ENCODE measurements at places on chromosomes 11 and 22.

DNA sequence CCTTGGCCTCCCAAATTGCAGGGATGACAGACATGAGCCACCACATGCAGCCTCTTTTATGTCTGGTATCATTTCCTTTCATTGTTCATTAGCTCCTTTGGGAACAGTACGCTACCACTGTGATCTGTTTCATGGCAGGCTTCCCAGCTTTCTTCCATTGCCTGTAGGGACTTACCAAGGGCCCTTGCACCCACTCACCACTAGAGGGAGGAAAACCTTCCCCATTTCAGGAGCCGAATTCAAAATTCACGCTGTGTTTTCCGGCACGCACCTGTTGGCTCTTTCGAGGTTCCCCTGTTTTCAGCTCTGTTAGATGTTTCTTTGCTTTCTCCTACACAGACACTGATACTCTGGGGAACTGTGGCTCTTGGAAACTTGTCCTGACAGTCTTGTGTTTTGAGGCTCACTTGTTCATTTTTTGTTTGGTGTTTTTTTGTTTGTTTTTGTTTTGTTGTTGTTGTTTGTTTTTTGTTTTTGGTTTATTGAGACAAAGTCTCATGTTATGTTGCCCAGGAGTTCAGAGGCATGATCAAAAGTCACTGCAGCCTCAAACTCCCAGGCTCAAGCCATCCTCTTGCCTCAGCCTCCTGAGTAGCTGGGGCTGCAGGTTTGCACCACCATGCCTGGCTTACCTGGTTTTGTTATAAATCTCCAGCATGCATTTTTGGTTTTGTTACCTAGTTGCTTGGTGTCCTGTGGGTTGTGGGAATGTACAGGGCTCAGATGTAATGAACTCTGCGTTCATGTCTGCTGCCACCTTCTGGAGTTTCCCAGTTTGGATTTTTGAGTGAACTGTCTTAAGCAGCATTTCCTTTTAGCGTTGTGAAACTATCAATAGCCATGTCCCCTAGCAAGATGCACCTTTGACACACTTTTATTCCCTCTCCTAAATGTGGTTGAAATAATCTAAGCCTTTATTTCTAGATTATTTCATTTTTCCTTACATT, 2.3 kb downstream of the KRTAP5-11 start:
- peak; percentile 29 for DNase-seq

DNA sequence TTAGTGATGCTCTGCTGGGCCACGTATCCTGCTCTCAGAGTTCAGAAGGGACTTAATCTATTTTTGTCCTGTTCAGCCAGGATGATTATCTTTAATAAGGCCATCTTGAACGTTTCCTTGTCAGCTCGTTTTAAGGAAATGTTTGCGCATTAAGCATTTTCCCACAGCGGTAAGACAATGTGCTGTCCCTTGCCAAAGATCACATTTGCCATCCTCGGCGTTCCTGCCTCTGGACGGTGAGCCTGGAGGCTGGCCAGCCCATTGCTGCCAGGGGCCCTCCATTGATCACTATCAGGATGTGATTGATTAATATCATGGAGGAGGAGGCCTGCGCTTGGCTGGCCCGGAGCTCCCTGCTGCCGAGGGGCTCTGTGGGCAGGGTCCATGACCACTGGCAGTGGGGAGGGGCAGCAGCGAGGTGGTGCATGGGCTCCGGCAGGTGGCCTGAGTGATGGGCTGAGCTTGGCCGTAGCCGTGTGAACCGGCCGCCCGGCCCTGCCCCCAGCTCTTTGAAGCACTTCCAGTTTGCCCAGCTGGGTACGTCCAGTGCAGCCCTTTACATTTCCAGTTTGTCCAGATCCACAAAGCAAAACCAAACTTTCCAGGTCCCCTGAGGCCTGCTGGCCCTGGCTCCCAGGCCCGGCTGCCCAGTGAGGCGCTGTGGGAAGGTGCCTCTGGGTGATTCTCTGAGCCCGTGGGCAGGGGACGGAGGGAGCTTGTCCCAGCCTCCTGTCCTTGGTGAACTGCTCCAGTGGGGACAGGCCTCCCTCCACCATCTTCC, 49.5 kb upstream of the SMIM38 start:
- DNase-seq: no peak

- no peak for DNase-seq
These were observed 46.2 kb downstream of the C11orf58 start for GRCh38 chr11:16784666-16785065.

- peak; percentile 4 for DNase-seq
These were observed 1.7 kb downstream of the QSER1 start for GRCh38 chr11:32894149-32894827.

DNA sequence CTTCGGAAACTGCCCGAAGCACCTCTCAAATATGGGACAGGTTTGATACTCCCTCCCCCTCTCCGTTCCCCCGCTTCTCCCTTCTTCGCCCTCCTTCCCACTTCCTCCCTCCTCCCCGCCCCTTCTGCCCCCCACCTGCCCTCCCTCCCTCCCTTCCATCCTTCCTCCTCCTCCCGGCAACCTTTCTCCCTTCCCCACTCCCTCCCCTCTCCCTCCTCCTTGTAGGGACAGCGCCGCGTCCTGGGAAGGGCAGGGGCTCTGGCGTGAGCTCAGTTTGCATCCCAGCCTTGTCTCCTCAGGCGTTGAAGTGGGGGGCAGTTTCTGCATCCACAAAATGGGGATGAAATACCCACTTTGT, 6.1 kb upstream of the NFAM1 start:
- DNase-seq: no peak

GRCh38 chr11:18699848-18700261, 1.3 kb downstream of the TMEM86A start:
- no peak for DNase-seq

DNA sequence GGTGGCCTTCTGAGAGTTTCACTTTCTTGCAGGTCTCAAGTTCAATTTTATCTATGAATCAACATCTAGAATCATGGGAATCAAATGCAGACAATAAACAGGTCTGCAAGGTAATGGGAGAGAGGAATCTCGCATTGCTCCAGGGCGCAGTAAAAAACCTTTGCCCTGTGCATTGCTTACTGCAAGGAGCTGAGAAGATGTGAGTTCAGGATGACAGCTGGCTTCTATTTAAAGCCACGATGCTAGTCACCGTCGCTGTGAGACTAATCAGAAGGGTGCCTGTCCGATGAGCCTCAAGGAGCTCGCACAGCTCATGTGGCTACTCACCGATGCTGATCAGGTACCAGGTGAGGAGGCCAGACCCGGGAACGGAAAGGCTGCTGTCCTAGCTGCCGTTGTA, 30.2 kb upstream of the APOA1 start:
- no peak for DNase-seq

DNA sequence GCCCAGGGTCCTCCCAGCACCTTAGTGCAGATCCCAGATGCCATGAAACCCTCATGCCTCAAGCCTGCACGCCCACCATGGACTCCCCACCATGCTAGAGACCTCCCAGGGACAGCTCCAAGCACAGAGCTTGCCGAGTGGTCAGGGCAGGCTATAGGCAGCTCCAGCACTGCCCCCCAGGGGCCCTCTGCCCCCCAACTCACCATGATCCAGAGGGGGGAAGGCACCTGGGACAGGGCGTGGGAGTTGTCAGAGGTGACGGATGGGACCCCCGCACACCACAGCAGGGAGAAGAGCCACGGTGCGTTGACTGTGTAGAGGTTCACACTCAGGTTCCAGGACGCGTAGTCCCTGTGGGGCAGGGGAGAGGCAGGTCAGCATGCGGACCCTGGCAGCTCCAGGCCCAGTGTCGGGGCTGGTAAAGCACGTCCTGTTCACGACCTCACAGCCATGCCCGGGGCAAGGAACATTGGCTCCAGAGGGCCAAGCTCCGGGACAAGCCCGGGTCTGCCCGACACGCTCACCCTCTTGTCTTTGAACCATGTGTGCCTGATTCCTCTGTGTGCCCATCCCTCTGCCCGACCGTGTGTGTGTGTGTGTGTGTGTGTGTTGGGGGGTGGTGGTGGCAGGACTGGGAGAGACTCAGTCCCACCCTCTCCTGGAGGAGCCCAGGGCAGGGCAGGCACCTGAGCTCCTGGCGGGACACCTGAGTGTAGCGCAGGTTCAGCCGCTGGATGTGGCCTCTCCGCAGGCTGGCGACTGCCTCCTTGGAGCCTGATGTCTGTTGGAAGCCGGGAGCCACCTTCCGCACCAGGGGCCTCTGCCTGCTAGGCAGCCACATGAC, 8.2 kb upstream of the KLHL35 start:
- DNase-seq: no peak

- DNase-seq: no peak
These were observed 79.0 kb downstream of the TTC28 start for GRCh38 chr22:28600546-28601143.

DNA sequence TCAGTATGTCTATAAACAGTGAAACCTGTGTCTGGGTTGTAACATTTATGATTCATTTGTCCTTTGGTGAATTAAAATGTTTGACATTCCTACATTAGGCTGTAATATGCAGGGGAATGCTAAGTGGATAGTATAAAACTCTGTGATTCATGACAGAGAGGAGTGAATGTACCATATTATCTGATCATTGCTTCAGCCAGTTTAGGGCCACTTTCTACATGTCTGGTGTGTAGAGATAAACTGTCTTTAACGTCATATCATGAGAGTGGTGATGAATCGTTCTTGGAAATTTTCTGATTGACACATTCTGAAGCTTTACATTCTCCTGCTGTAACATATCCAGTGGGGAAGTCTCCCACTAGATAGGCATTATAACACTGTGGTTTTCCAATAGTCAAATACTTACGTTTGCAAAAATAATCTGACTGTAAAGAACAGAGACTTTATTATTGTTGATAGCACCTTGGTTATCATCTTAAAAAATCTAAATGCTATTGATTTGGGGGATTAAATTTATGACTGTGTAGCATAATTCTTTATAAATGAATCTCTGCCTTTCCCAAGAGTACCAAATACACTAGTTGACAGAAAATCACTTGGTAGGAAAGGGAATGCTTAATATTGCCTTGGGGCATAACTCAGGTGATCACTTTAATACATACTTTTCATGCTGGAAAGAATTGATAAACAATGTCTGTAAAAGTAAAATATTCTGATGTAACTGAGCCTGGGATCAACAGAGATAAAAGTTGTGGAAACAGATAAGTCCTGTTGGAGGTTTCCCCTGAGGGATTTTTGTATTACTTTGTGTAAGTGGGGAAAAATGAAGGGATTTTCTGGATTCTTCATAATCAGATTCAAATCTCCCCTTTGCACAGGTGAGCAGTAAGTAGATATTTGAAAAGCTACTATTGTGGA, 427.9 kb downstream of the JRKL start:
- no peak for DNase-seq

DNA sequence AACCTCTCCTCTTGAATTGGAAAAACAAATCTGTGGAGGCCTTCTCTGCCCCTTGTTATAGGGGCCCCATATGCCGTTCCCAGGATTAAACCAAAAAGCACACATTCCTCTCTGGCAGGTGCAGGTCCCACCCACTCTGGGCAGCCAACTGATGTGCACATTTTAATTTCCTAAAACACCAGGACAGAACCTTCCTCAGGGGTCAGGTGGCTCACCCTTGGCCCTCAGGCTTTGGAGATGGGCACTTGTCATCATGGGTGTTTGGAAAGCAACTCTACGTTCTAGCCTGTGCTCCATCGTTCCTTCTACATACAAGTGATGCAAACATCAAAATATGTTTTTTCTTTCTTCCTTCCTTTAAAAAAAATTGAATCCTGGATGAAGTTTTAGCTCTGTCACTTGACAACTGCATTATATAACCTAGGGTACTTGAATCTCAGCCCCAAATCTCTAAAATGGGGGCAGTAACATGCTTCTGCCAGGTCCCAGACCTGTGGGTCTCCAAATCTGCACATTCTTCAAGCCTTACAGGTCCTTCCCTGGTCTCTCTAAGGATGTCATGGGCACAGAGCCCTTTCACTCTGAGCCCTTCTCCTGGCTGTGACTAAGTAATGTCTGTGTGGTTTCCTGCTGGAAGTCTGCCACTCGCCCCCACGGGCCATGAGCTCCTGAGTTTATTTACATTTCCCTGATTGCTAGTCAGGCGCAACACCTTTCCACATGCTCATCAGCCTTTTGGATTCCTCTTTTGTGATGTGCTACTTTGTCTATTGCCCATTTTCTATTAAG, 43.8 kb downstream of the KCNQ1OT1 start:
- DNase-seq: no peak

DNA sequence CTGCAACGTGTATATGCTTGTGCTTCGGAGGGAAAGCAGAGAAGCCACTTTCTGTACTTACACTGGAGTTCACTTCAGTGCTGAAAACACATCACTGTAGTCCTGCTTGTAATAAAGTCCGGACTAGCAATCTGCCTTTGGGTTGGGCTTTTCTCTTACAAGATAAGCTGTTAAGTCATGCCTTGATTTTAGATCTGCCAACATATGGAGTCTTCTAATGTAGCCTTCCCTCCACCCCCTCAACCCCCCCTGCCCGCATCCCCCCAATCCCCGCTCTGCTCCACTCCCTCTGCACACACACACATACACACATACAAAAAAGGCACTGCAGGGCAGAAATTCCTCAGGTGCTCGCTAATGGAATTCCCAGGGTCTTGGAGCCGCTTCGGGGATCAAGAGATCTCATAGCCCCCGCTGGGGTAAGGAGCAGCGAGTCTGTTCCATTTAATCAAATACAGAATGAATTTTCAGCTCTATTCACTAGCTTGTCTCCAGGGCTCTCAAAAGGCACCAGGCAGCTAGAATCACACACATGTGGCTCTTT, 3.4 kb downstream of the CDON start:
- DNase-seq: no peak

- no peak for DNase-seq
These were observed 3.9 kb upstream of the MUC5B start for GRCh38 chr11:1218788-1219445.

DNA sequence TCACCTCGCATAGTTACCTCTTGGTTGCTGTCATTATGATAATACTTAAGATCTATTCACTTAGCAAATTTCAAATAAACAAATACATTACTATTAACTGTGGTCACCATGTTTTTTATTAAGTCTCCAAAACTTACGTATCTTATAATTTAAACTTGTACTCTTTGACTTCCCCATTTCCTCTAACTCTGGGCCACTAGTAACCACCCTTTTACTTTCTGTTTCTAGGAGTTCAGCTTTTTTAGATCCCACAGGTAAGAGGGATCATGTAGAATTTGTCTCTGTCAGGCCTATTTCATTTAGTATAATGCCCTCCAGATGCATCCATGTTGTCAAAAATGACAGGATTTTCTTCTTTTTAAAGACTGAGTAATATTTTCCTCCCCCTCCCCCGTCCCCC, 212.4 kb upstream of the C11orf87 start:
- no peak for DNase-seq

DNA sequence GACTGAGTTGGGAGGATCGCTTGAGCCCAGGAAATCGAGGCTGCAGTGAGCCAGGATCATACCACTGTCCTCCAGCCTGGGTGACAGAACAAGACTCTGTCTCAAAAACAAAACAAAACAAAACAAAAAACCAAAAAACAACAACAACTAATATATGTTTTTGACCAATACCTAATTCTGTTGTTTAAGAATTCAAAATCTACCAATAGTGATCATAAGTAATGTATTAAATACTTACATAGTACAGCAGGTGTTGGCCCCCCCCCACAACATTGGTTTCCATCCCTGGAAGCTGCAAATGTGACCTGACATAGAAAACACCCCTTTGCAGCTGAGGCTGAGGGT, 74.7 kb downstream of the KCNQ1 start:
- no peak for DNase-seq

- DNase-seq: no peak
These were observed 8.2 kb upstream of the TENM4 start for GRCh38 chr11:79449040-79449439.
